Muscle of leg (tissue), 16 donors: ENCODE measurements at places on chromosomes 5 and 9.

DNA sequence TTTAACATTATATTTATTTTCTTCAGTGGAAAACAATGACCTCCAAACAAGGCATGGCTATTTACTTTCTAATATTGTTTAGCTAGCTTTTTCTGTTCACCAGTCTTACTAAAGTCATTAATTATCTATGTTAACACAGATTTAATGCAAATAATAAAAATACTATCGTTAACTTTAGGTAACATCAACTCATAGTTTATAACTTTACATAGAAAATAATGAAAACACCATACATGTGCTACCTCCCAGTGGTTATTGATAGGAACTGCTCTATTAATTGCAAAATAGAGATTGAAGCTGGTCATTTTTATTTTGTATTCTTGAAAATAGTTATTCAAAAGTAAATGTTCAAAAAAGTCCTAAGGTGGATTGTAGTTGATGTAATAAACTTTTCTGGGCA is 78.3 kb upstream of the HCN1 start:
- DNase-seq = no peak

DNA sequence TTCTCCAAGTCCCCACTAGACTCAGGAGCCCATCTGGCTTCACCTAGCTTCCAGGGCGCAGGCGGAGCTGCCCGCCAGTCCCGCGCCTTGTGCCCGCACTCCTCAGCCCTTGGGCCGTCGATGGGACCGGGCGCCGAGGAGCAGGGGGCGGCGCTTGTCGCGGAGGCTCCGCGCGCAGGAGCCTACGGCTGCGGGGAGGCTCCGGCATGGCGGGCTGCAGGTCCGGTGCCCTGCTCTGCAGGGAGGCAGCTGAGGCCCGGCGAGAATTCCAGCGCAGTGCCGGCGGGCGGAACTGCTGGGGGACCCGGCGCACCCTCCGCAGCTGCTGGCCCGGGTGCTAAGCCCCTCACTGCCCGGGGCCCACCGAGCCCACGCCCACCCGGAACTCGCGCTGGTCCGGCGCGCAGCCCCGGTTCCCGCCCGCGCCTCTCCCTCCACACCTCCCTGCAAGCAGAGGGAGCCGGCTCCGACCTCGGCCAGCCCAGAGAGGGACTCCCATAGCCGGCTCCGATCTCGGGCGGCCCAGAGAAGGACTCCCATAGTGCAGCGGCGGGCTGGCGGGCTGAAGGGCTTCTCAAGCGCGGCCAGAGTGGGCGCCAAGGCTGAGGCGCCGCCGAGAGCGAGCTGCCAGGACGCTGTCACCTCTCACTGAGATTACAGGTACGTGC is 78.1 kb upstream of the PJA2 start:
- no peak for DNase-seq

GRCh38 chr5:9196403-9197227 is 349.3 kb downstream of the SEMA5A start:
- DNase-seq = no peak

GRCh38 chr5:6548756-6549285 is 84.0 kb downstream of the NSUN2 start:
- no peak for DNase-seq

DNA sequence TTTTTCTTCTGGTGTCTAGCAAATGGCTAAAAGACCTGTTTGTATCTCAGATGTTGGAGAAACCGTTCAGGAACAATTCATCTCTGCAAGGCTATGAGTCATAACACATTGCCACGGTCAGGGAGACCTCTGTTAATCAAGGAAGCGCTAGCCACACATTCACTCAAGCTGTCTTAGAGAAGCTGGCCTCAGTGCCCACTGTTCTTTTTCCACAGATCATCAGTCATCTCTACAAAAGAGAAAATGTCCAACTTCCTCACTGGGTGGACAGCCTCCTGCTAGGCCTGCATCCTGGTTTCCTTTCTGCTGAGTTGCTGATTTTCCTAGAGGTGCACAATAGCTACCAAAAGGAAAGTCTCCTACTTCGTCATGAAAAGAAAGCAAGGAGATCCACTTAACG is 360.5 kb downstream of the BNC2 start:
- peak; percentile 31 for DNase-seq

DNA sequence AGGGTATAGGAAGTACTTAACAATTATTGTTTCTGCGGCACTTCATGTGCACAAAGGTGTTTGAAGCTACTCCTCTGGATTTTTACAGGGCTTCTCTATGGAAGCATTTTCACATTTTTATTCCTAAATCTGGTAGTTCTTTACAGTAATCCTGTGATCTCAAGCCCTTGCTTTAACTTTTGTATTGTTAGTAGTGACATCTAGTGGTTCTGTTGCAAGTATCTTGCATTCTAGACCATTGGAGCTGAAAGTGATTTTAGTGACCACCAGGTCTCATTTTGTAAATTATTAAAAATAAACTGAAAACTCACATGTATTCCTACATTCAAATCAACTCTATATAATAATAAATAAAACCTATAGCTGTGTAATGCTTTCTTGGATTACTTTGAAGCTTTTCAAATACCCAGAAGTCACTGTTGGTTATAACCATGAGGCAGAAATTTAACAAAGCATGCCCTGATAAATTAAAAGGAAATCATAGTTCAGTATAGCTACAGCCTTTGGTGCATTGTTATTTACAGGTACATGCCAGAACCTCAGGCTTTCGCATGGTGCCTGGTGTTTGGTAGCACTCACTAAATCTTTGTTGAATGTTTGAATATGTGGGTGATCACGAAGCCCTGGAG is 18.9 kb downstream of the RPS23 start:
- DNase-seq = peak; percentile 74

- no peak for DNase-seq
These were observed 207.6 kb downstream of the FSTL4 start for GRCh38 chr5:133404724-133405123.

DNA sequence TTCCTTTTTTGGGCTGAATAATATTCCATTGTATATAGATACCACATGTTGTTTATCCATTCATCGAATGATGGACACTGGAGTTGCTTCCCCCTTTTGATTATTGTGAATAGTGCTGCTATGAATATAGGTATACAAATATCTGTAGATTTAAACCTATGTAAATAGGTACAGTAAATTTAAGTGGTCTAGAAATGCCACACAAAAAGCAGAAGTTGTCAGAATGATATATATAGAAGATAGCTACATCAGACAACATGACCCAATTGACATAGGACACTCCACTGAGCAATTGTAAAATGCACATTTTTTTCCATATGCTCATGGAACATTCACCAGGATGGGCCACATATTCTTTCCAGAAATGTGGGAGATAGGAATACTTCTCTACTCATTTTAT is 77.6 kb downstream of the SMIM15 start:
- no peak for DNase-seq

DNA sequence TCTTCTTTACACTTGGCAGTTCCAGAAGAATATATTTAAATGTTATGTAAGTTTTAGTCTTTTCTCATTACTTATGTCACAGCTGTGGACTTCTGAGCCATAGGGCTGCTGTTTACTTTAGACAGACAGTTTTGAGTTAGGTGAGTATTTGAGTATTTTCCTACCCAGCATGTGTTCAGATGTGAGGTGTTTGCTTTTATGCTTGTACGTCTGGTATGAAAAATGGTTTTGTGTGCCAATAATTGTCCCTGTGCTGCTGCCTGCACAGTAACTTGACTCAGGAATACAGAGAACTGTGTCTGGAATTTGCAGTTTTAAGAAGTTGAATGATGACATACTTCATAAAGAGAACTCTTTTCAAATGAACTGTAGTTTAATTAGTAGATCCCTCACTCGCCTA is 20.8 kb downstream of the MEGF10 start:
- peak; percentile 54 for DNase-seq

DNA sequence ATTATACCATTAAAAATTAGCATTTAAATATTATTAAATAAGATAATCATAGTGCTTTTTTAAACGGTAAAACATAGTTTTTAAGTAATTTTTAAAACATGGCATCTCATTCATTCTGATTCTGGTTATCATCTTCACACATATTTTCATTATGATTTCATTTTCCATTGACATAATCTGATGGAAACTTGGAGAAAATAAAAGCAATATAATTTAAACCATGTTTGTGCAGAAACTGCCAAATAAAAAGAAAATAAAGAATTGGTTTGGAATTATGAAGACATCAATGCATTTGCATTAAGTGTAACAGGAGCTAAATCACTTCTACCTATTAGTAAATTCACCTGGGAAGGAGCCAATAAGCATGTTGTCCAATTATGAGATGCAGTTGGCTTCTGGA is 490.1 kb upstream of the CD180 start:
- DNase-seq = peak; percentile 67

DNA sequence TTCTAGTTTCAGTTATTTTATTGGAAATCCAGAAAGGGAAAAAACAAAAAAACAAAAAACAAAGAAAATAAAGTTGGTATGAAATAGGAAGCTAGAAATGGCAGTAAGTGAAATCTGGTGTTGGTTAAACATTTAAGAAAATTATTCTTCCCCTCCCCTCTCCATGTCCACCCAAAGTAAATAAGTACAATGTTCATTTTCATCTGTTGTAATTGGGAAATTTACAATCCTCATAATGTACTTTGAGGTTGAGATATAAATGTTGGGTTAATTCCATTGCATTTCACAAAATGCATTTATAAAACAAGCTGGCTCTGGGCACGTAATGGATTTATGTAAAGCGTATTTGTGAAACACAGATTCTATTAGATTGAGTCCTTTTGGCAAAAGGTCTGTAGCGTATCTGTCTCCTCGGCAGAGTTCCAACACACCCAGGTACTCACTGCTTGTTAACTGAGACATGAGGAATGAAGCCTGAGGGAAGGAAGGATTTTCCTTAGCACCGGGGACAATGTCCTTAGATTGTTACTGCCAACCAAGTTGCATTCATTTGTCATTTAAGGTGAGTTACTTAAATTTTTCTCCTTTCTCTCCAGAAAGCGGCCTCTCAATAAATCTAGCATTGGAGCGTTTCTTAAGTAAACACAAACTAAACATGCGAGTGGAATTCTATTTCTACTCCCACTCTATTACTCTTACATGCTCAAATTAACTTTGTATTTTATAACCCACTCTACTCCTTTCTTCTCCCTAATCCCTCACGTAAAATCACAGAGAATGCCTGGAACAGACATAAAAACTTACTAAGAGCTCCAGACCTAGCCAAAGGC is 912.3 kb upstream of the WWC1 start:
- DNase-seq = no peak

- DNase-seq = no peak
These were observed 21.1 kb downstream of the EXOSC2 start for GRCh38 chr9:130714586-130715110.

GRCh38 chr9:33139421-33140228 is 27.5 kb downstream of the B4GALT1 start:
- peak; percentile 95 for DNase-seq

DNA sequence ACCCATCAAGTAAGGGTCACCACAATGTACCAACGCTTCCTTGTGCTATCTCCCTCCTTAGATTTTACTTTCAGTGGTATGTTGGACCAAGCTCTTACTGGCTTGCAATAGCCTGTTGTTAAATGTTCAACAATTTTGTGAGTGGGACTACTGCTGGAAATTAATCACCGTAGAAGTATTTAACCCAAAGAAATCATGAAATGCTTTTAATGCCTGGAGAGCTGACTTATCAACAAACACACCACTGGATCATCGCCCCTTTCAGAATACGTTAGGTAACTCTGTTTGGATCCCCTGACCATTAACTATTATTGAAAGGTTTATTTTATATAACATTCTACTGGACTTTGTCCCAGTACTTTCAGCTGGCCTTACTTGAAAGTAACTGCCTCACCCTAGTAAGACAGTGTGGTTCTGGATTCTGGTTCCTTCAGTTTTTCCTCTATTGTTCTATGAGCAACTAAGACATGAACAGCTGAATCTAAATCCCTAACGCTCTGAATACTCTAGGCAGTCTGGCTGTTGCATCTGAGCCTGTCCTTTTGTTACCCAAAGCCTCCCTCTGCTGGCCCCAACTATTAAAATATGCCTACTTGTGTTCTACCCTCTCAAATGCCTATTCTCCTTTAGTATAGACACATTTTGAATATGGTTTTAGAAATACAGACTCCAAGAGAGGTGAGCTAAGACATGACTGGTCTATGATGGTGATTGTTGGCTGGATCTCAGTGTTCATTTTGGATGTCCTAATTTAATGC is 1203.4 kb upstream of the DMAC1 start:
- peak; percentile 52 for DNase-seq

GRCh38 chr5:89110916-89111646 is 228.1 kb upstream of the MEF2C start:
- DNase-seq = no peak

- no peak for DNase-seq
These were observed 664 bp upstream of the RAB3C start for GRCh38 chr5:58582019-58582802.

GRCh38 chr9:36818242-36818938 is 215.7 kb downstream of the PAX5 start:
- peak; percentile 13 for DNase-seq

DNA sequence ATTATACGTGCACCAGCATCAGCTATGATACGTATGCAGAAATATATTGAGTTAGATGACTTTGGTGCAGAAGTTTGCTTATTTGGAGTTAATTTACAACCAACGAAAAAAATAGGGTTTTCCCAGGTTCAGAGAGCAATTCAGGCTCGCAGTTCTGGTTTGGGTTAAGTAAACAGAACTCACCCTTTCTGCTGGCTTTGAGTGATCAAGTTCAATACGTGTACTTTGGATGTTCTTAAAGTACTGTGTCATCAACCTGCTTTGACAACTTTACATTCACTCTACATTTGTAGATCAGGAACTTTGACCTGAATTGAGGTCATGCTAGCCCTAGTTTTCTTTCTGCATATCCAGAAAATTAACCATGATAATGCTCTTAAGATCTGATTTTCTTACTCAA is 40.7 kb downstream of the ACOT12 start:
- DNase-seq = no peak

GRCh38 chr9:88991066-88992034 is at the start of gene S1PR3:
Gene S1PR3, plus strand, starts transcription at chr9:88991468. Its CDS starts 9,733 bp downstream, at chr9:89001201.
- peak; percentile 93 for DNase-seq

GRCh38 chr9:17793713-17794622 is 215.1 kb downstream of the SH3GL2 start:
- peak; percentile 13 for DNase-seq

DNA sequence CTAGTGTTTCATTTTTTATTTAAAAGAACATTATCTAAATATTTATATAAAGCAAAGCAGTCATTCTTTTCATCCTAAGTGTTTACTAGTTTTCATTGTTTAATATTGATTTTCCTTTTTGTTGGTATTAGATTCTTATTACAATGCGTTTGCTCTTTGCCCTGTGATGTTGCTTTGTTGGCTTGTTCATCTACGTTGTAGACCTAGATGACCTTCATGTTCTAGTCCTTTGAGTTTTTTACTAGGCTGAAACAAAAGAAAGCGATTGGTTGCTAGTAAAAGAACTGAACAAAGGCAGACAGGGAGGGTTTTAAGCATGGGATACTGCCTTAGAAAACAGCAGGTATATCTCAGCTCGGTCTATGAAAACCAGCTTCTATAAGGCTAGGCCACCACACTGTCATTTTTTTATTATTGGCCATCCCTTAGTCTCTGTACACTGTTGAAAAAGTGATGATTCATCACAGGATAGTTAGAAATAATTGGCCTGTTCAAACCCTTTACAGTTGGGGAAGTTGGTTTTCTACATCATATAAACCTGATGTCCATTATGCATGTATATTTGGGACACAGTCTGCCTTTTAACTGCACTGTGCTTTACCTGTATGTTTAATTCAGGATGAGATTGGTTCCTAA is 119.0 kb downstream of the ZCCHC7 start:
- DNase-seq = no peak

- no peak for DNase-seq
These were observed 163.6 kb downstream of the SPATA31D1 start for GRCh38 chr9:82152181-82152580.
